Endothelial cell (in vitro differentiated cells): ENCODE measurements at places on chromosomes 1 and 21. TPM values are rescaled to one million over a fixed set of nuclear protein-coding genes. Genes with fewer than 3 reads are reported as not detected.

GRCh38 chr1:234108921-234109320 is 204.4 kb downstream of the SLC35F3 start:
- H3K4me3 ChIP-seq: no peak overlapping the region
- no peak overlapping the region for H3K27ac ChIP-seq
- DNase-seq: no peak
- no peaks in the 10 kb centered on the region for H3K27me3 ChIP-seq

The TRMT13 gene
- total RNA-seq: 10.5 TPM

The OPTC gene
- 0.36 TPM for total RNA-seq

The LCK gene
- 1.1 TPM for total RNA-seq

- peak; percentile 96 for DNase-seq
- no peak overlapping the region for H3K27ac ChIP-seq
- H3K4me3 ChIP-seq: peak overlapping the region; percentile 59
- H3K27me3 ChIP-seq: peaks cover 13% of the 10 kb centered on the region
- peaks cover 16% of the 10 kb centered on the region for H3K36me3 ChIP-seq
Measured at GRCh38 chr1:41516168-41517061, 31.9 kb upstream of the EDN2 start.

- H3K4me1 ChIP-seq: peaks cover 43% of the 10 kb centered on the region
- peaks cover 17% of the 10 kb centered on the region for H3K36me3 ChIP-seq
- H3K4me3 ChIP-seq: peak overlapping the region; percentile 96
- peak; percentile 44 for DNase-seq
- H3K27ac ChIP-seq: peak overlapping the region; percentile 97
Measured at GRCh38 chr1:51518033-51518585, 957 bp downstream of the EPS15 start.

DNA sequence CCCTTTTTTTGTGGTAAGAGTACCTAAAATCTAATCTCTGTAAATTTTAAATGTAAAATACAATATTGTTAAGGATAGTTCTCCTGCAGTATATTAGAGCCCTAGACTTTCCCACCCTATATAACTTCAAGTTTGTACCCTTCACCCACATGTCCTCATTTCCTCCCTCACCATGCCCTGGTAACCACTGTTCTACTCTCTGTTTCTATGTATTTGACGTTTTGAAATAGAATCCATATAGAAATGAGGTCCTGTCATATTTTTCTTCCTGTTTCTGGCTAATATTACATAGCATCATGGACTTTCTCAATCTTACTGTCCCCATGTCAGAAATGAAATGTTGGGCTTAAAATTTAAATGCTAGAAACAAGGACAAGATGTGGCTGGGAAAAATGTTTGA is 24.8 kb downstream of the GBP7 start:
- H3K4me3 ChIP-seq: no peak overlapping the region
- H3K4me1 ChIP-seq: no peaks in the 10 kb centered on the region
- H3K27me3 ChIP-seq: peaks cover 2% of the 10 kb centered on the region
- no peak overlapping the region for H3K27ac ChIP-seq

DNA sequence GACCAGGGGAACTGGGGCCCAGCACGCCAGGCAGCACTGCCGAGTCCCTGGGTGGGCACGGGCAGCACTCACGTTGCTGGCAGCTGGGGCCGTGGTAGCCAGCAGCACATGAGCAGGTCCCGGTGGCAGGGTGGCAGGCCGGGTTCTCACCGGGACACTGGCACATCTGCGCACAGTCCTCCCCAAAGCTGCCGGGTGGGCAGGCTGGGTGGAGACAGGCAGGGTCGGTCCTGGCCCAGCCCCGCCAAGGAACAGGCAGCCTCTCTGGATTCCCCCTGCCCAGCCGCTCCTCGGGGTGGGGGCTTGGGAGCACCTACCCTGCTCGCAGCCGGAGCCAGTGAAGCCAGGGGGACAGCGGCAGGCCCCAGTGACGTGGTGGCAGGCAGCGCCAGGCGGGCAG is 42.5 kb downstream of the ARHGEF16 start:
- DNase-seq: no peak
- no peaks in the 10 kb centered on the region for H3K36me3 ChIP-seq
- no peak overlapping the region for H3K4me3 ChIP-seq
- peaks cover 7% of the 10 kb centered on the region for H3K27me3 ChIP-seq

GRCh38 chr21:30838536-30838935 is 9.0 kb upstream of the KRTAP7-1 start:
- no peaks in the 10 kb centered on the region for H3K27me3 ChIP-seq
- DNase-seq: no peak
- H3K4me3 ChIP-seq: no peak overlapping the region
- H3K27ac ChIP-seq: no peak overlapping the region

DNA sequence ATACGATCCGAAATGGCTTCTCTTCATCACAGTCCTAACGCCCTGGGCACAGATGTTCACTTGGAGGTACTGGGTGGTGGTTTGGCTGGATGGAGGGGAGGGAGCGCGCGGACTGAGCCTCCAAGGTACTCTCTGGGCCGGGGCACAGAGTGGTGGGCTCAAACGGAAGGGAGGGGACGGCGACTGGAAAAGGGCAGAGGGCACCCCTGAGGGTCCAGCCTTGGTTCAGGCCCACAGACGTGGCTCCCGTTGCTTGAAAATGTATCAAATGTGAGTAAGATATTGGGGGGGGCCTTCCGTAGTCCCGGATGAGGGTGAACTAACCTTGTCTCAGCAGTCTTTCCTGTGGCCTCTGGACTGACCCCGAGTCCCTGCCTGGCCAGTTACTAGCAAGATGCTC is 463 bp downstream of the IL12RB2 start:
- H3K4me3 ChIP-seq: peak overlapping the region; percentile 85
- DNase-seq: no peak
- no peaks in the 10 kb centered on the region for H3K4me1 ChIP-seq
- H3K27me3 ChIP-seq: peaks cover 4% of the 10 kb centered on the region

DNA sequence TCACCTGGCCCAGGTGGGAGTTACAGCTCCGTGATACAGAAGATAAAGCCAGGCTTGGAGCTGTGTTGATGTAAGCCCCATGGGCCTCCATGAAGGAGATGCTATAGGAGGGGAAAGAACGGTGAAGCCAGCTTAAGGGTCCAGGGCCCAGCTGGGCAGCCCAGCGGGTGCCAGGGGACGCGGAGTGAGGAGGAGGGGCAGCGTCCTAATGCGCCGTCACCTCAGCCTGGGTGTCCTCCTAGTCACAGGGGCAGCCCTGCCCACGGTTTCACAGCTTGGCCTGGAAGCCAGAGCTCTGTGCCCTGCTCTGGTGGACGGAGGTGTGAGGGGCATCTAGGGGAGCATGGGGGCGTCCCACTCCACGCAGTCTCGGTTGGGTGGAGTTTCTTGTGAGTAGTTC is 52.7 kb upstream of the TTC34 start:
- no peak for DNase-seq
- H3K4me1 ChIP-seq: peaks cover 4% of the 10 kb centered on the region
- peaks cover 6% of the 10 kb centered on the region for H3K27me3 ChIP-seq
- no peak overlapping the region for H3K4me3 ChIP-seq

The C1orf226 gene
- total RNA-seq: 28.2 TPM

DNA sequence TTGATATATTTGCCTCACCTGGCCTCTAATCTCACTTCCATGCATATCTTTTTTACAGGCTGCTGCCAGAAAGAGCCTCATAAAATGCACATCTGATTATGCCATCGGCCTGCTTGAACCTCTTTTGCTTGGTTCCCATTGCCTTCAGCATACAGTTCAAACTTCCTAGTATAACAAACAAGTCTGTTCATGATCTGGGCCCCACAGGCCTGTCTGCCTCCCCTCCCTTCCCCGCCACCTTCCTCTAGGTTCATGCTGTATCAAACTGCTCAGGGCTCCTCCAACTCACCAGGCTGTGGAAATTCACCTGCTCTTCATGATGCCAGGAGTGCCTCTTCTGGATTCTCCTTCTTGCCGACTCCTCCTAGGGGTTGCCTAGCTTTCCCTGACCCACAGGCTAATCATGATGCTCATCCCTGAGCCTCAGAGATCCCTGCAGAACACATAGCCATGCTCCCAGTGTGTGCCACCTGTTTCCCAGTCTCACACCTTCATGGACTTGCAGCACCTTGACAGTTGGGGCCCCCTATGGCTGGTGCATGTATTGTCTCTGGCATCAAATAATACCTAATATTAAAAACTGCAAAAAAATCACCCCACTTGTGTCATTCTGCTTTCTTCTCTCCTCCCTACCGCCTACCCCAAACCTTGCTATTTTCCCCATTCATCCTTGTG is 33.7 kb upstream of the CD2 start:
- no peaks in the 10 kb centered on the region for H3K36me3 ChIP-seq
- no peak overlapping the region for H3K27ac ChIP-seq
- no peaks in the 10 kb centered on the region for H3K27me3 ChIP-seq
- no peaks in the 10 kb centered on the region for H3K4me1 ChIP-seq

GRCh38 chr1:180969434-180969833 is 53.2 kb downstream of the STX6 start:
- H3K27ac ChIP-seq: no peak overlapping the region
- no peak for DNase-seq
- peaks cover 5% of the 10 kb centered on the region for H3K27me3 ChIP-seq
- peaks cover 45% of the 10 kb centered on the region for H3K4me1 ChIP-seq
- peak overlapping the region; percentile 39 for H3K4me3 ChIP-seq
- peaks cover 41% of the 10 kb centered on the region for H3K36me3 ChIP-seq

DNA sequence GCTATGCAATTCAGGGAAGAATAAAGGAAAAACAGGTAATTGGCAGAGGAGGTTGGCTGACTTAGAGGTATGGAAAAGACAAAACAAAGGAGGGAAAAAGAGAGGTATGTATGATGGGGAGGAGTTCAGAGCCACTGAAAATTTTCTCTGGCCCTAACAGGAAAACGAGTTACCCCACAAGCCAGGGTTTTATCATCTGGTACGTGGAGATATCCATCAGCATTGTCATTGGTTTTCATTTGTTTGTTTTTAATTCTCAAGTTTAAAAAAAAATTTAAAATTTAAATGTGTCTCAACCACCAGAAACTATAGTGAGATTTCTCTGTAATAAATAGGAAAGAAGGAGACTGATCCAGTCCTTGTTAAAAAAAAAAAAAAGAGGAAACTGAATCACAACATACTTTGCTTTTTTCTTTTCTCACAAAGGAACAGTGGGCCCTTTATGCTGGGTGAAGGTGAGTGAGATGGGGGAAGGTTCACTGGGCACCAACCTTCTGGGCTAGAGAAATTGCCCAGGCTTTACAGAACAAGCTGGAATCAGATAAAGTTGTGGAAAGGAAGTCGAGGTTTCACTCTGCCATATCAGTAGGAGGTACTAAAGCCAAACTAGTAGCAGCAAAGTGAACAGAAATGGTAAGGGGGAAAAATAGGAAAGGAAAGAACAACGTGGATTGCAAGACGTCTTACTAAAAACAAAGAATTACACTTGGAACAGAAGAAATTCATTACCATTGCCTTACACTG is 2.7 kb downstream of the IFNAR2 start:
- DNase-seq: no peak
- peak overlapping the region; percentile 89 for H3K4me3 ChIP-seq
- H3K27me3 ChIP-seq: no peaks in the 10 kb centered on the region
- peak overlapping the region; percentile 92 for H3K27ac ChIP-seq
- peaks cover 38% of the 10 kb centered on the region for H3K4me1 ChIP-seq

- peaks cover 5% of the 10 kb centered on the region for H3K27me3 ChIP-seq
- no peak for DNase-seq
- no peaks in the 10 kb centered on the region for H3K36me3 ChIP-seq
- no peak overlapping the region for H3K4me3 ChIP-seq
- peaks cover 9% of the 10 kb centered on the region for H3K4me1 ChIP-seq
- H3K27ac ChIP-seq: no peak overlapping the region
Measured at GRCh38 chr1:184890539-184890973, 83.8 kb downstream of the NIBAN1 start.

The LCE2C gene
- not detected for total RNA-seq

GRCh38 chr1:43441166-43441893 is 12.4 kb downstream of the HYI start:
- no peak overlapping the region for H3K27ac ChIP-seq
- no peaks in the 10 kb centered on the region for H3K4me1 ChIP-seq
- DNase-seq: no peak
- peak overlapping the region; percentile 47 for H3K4me3 ChIP-seq

- no peak overlapping the region for H3K27ac ChIP-seq
- no peak for DNase-seq
- H3K4me3 ChIP-seq: no peak overlapping the region
- no peaks in the 10 kb centered on the region for H3K36me3 ChIP-seq
- peaks cover 2% of the 10 kb centered on the region for H3K27me3 ChIP-seq
Measured at GRCh38 chr1:22736501-22737080, 26.0 kb downstream of the EPHB2 start.

The CGN gene
- 50.7 TPM for total RNA-seq

- H3K27ac ChIP-seq: no peak overlapping the region
- no peaks in the 10 kb centered on the region for H3K4me1 ChIP-seq
- no peaks in the 10 kb centered on the region for H3K36me3 ChIP-seq
- H3K4me3 ChIP-seq: no peak overlapping the region
- no peak for DNase-seq
- peaks cover 1% of the 10 kb centered on the region for H3K27me3 ChIP-seq
Measured at GRCh38 chr1:95276429-95276828, 42.4 kb downstream of the RWDD3 start.

DNA sequence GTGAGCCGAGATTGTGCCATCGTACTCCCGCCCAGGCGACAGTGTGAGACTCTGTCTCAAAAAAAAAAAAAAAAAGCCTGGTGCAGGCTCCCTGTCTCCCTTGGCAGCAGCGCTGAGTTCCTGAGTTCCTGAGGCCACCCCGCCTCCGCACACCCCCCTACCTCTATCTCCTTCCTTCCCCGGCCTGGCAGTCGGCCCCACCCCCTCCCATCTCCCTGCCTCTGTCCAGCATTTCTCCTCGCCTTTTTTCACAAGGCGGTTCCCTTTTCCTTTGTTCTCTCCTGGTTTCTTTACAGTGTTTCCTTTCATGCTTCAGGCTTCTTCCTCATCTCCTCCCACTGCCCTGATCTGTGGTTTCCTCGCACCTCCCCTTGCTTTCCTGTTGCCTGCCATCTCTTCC is 2.7 kb downstream of the RORC start:
- peak overlapping the region; percentile 84 for H3K27ac ChIP-seq
- DNase-seq: peak; percentile 69
- H3K27me3 ChIP-seq: peaks cover 10% of the 10 kb centered on the region

- H3K4me1 ChIP-seq: no peaks in the 10 kb centered on the region
- no peaks in the 10 kb centered on the region for H3K36me3 ChIP-seq
- H3K4me3 ChIP-seq: no peak overlapping the region
- no peaks in the 10 kb centered on the region for H3K27me3 ChIP-seq
Measured at GRCh38 chr21:15121097-15121654, 56.4 kb upstream of the NRIP1 start.

The PTPRC gene
- total RNA-seq: not detected

GRCh38 chr21:14567331-14568279 is 21.5 kb upstream of the SAMSN1 start:
- H3K36me3 ChIP-seq: no peaks in the 10 kb centered on the region
- H3K27ac ChIP-seq: no peak overlapping the region
- H3K4me1 ChIP-seq: no peaks in the 10 kb centered on the region

GRCh38 chr1:206802401-206802800 is 30.1 kb upstream of the IL10 start:
- peaks cover 11% of the 10 kb centered on the region for H3K27me3 ChIP-seq
- H3K36me3 ChIP-seq: no peaks in the 10 kb centered on the region
- H3K4me3 ChIP-seq: no peak overlapping the region
- no peak overlapping the region for H3K27ac ChIP-seq
- DNase-seq: no peak
- peaks cover 13% of the 10 kb centered on the region for H3K4me1 ChIP-seq

DNA sequence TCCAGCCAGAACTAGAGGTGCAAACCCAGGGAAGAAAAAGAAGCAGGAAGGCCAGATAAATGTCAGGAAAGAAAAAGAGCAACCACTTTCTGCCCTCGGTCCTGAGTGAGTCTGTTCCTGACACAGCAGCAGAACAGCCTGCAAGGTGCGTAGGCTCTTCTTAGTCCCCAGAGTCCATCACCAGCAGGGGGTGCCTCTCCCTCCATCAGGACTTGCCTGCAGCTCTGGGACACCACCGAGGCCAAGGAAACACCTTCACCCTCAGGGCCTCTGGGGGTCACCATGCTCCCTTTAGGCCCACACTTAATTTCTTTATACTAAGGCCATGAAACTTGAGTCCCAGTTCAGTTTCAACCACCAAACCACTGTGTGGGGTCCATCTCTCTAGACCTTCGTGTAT is 43.7 kb upstream of the NFASC start:
- no peak overlapping the region for H3K4me3 ChIP-seq
- peaks cover 6% of the 10 kb centered on the region for H3K4me1 ChIP-seq
- H3K36me3 ChIP-seq: no peaks in the 10 kb centered on the region
- H3K27ac ChIP-seq: no peak overlapping the region
